ENCODE measurements at places on chromosomes 5 and 9.

GRCh38 chr5:174654442-174654841, 69.9 kb upstream of the MSX2 start:
- no peak for DNase-seq

- DNase-seq: no peak
Observed at GRCh38 chr5:178547753-178548415, 42.3 kb downstream of the COL23A1 start.

DNA sequence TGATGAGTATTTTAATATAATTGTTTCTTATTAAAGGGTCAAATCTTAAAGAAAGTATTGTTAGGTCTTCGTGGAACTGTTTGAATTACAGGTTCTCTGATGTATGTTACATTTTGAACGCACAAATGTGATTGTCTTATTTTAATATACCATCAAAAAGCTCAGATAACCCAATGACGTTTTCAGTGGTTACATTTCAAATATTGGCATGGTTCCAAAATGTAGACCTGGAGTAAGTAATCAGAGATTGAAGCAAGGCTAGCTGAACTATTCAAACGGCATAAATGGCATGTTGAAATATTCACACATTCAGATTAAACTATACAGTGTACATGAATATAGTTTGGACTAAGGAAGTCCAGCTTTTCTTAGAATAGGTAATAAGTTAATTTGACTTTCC, 281.7 kb upstream of the EFNA5 start:
- DNase-seq: no peak

DNA sequence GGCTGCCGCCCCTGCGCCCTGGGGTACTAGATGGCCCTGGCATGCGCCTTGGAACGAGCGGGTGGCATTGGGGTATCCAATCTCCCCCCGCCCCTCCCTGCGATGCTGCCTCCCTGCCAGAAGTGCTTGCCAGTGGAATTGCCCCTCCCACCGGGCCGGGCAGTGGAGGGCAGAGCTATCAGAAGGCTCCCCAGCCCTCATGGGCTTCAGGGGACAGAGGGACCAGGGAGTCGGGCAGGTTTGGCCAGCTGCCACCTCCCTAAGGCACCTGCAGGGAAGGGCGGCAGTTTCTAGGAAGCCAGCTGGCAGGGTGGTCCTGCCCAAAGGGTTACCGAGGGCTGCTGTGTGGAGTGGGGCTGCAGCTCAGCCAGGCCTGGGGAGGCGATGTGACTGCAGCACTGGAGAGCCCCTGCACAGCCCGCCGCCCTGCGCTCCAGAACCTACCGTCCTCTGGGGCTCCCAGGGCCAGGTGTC, 52.8 kb upstream of the EGFL7 start:
- DNase-seq: no peak

GRCh38 chr5:139363937-139364336, 19.2 kb downstream of the SLC23A1 start:
- no peak for DNase-seq

- no peak for DNase-seq
Observed at GRCh38 chr5:168073311-168073710, 218.1 kb upstream of the WWC1 start.

DNA sequence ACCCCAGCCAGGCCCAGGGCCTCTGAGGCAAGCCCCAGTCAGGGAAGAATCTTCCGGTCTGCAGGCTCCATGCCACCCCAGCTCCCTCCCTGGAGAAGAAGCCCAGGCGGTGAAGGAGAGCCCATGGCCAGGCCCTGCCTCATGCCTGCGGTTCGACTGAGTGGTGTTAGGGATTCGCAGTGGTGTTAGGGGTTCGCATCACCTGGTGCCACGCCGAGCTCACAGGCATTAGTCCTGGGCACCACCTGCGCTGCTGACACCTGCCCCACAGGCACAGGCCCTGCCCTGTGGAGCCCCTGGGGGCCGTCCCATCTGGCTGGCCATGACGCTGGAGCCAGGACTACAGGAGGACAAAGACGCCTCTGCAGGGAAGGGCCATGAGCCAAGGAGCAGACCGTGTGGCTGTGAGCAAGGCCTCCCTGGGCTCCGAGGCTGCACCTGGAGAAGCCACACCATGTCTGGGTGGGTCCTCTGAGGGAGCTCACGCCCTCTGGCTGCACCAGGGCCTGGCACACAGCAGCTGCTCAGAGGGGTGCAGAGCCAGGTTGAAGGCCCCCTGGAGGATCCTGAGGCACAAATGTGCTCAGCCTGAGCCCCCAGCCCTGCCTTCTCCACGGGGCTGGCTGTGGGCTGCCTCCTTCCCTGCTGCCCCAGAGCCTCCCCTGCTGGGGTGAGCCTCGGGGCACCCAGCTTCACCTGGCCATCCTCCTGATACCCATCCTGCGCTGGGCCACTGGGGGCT, 27.6 kb upstream of the RNF130 start:
- no peak for DNase-seq

DNA sequence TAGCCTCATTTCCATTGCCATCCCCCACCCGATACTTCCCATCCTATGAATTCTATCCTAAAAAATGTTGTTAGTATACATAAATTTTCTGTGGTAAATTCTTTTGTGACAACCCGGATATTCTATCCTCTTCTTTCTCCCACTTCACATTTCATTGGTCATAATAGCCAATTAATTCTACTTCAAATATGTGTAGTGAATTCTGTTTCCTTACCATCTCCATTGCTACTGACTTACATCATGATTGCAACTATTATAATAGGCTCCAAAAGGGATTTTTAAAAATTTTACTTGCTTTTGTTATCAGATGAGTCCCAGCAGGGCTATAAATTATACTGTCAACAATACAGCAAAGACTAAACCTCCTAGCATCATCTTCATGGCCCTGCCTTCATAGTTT, 1326.8 kb downstream of the PTPRD start:
- DNase-seq: no peak

DNA sequence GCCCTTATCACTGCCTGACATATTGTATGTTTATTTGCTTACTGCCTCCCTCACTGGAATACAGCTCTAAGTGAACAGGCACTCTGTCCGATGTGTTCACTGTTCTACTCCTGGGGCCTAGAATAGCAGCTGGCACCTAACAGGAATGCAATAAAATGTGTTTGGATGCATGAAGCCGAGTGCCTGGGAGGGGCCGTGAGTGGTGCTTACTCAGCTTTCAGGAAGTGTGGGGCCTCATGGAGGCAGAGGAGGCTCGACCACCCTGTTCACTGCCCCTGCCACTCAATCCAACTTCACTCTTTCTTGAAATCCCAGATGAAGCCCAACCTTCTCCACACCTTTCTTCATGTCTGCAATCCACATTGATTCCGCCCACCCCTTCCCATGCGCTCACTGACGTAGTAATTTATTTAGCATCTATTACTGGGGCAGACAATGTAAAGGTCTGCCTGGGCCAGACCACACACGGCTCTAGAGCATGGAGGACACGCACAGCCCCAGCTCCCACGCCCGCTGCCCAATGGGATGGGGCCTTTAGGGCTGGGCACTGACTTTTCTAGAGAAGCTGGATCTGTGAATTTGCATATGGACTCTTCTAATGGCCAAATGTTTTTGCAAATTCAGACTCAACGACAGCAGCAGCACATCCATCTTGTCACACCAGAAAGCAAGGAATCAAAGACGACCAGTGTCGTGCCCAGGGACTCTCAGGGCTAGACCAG, 21.3 kb downstream of the TBC1D9B start:
- DNase-seq: no peak

- DNase-seq: no peak
Observed at GRCh38 chr5:59246882-59247281, 646.6 kb downstream of the PDE4D start.

DNA sequence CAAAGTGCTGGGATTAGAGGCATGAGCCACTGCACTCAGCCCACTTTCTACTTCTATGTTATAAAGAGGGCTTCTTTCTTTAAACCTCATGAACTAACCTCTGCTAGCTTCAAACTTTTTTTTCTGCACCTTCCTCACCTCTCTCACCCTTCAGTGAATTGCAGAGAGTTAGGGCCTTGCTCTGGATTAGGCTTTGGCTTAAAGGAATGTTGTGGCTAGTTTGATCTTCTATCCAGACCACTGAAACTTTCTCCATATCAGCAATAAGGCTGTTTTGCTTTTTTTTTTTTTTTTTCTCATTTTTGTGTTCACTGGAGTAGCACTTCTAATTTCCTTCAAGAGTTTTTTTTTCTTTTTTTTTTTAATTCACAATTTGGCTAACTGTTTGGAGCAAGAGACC, 216.4 kb upstream of the MAP3K1 start:
- DNase-seq: no peak

DNA sequence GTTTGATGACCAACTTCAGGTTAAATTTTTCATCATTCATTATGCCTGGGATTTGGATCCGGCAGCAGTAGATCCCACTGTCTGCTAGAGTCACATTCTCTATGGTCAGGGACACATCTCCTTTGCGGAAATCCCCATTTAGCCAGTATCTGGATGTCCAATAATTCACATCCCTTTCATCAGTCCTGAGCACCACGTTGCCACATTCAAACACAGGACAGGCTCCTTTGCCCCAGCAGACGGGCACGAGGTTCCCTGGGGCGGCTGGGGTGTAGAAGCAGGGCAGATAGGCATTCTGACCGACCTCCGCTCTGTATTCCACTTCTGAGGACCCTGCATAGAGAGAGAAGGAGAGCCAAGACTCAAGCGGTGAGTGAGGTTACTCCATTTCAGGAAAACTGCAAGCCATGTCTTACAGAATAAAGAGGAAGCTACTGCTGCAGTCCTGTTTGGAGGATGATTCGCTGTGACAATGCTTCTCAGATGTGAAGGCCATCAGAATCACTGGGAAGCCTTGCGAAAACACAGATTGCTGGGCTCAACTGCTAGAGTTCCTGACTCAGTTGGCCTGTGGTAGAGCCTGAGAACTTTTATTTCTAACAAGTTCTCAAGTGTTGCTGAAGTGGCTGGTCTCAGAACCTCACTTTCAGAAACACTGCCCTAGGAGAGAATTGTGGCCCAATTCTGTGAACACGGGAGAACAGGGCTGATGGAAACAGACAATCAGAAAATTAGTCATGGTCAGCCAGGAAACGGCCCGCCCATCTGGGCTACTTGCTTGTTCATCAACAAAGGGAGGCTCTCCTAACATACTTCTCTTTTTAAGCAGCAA, 2.0 kb downstream of the HAVCR2 start:
- no peak for DNase-seq

DNA sequence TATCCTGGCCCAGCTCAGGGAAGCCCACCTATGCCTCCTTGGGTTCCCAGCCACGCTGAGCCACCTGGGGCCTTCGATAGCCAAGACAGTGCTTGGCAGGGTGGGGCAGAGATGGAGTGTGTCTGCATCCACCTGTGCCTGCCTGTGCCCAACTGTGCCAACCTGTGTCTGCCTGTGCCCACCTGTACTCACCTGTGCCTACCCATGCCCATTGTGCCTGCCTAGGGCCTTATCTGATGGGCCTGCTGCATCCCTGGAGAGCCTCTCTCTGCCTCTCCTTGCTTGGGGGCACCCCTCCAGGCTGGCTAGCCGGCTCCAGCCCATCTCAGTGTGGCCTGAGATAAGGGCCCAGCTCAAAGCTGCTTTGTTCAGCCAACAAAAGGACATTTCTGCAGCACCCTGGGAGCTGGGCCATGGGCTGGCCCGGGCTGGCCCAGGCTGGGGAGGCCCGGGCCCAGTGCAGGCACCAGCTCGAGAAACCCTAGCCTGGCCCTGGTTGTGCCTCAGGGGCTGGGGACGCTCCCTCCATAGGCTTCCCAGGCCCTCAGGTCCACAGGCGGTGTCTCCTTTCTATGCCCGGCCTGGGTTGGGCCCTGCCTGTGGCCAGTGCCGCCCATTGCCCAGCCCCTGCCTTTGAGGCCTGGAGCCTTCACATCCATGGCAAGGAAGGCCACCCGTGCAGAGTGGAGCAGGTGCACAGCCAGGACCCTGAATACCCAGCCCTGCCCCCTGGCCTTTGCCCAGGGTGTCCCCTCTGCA, 37.3 kb upstream of the NOTCH1 start:
- no peak for DNase-seq

- DNase-seq: no peak
Observed at GRCh38 chr9:36484124-36484523, 84.1 kb upstream of the RNF38 start.

DNA sequence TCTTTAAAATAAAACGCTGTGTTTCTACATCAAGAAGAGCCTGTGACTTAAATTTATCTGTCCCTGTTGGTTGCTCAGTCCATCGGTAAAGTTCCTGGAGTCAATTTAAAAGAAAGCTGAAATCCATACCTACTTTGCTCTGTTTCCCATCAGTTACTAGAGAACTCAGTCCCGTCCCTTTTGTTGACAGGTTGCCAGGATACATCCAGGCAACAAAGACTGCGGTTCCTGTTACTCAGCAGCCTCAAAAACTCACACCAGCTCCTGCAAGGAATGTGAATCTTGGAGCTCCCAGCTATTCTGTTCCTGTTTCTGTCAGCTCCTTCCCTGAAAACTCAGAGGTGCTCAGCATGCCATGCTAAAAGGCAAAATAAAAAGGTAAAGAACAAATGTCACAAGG, at the start of gene ZNF474:
Gene ZNF474 (plus strand): TSS at position 241 of the 400 bp plus-strand sequence. CDS start 22,445 bp downstream, outside the sequence.
- DNase-seq: no peak

GRCh38 chr9:96199006-96199405, 103.0 kb downstream of the HSD17B3 start:
- no peak for DNase-seq

- no peak for DNase-seq
Observed at GRCh38 chr5:55377810-55378209, 70.0 kb downstream of the MTREX start.

DNA sequence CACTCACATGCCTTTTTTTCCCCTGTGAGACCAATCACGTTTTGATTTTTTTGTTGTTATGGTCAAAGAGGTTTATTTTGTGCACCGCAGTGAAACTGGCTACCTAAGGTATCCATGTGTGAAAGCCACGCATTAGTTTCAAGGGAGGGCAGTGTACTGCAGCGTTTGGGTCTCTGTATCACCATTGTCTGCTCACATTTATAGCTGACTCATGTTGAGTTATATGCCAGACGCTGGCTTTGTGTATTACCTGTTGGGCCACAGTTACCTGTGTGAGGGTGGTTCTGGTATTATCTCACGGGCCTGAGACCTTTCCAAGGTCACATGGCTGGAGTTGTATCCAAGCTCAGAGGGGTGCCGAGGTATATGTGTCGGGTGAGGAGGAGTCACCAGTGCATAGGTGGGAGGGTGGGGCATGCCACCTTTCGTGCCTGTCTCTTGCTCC, 75.8 kb downstream of the ARHGAP26 start:
- no peak for DNase-seq

Measured in stimulated activated CD4-positive, alpha-beta T cell treated with anti-CD3 and anti-CD28 coated beads, Interleukin-4, amount 100 ng/mL, for 4 hours (primary cell).